ENCODE measurements at places on chromosomes 5 and 9. TPM values are rescaled to one million over a fixed set of nuclear protein-coding genes. Genes with fewer than 3 reads are reported as not detected.

The GRXCR2 gene
- not detected for total RNA-seq

The CTNNA1 gene
- total RNA-seq: 34.4 TPM

The IFNA21 gene
- not detected for total RNA-seq

The SLC34A3 gene
- not detected for total RNA-seq

The PCDHA10 gene
- total RNA-seq: not detected

The LCP2 gene
- total RNA-seq: 309 TPM

The ADAMTS2 gene
- total RNA-seq: not detected

The SPINK13 gene
- total RNA-seq: not detected

The FOXD4L6 gene
- not detected for total RNA-seq

The PCDHGB7 gene
- total RNA-seq: not detected

The IL3 gene
- 0.20 TPM for total RNA-seq

The ZNF483 gene
- 2.4 TPM for total RNA-seq

The RNF183 gene
- total RNA-seq: not detected

The LIFR gene
- 0.12 TPM for total RNA-seq

The HAVCR2 gene
- 30.9 TPM for total RNA-seq

The IL13 gene
- 2.8 TPM for total RNA-seq

The PCDHGB5 gene
- not detected for total RNA-seq

The ANAPC2 gene
- total RNA-seq: 61.3 TPM

The ZNF608 gene
- total RNA-seq: not detected

The PDE6A gene
- not detected for total RNA-seq

The SLC45A2 gene
- total RNA-seq: not detected

The CTNND2 gene
- total RNA-seq: not detected

The SPRY4 gene
- total RNA-seq: 0.05 TPM

The PCDHB16 gene
- total RNA-seq: not detected

The ARL15 gene
- total RNA-seq: 16.1 TPM

The FCN2 gene
- total RNA-seq: not detected

The DNAJC18 gene
- total RNA-seq: 6.8 TPM

The NXNL2 gene
- total RNA-seq: not detected

The FAM170A gene
- total RNA-seq: not detected

The TLE4 gene
- 38.0 TPM for total RNA-seq

The NTNG2 gene
- 5.4 TPM for total RNA-seq

The TLR4 gene
- 0.06 TPM for total RNA-seq

The IFNA13 gene
- not detected for total RNA-seq

The PAPPA gene
- total RNA-seq: not detected

The BAAT gene
- total RNA-seq: 0.07 TPM

The SMIM33 gene
- 1.1 TPM for total RNA-seq

The FOXD4L3 gene
- total RNA-seq: 0.20 TPM

The CNTLN gene
- total RNA-seq: 1.9 TPM
